ENCODE measurements at places on chromosomes 1 and 21.
A peak's percentile ranks its signal among the peaks of the same experiment; 100 is the strongest.

- DNase-seq = no peak
Measured at GRCh38 chr1:228393268-228393701, 13.3 kb downstream of the TRIM11 start.

- DNase-seq = no peak
Measured at GRCh38 chr1:182783068-182783467, 6.5 kb upstream of the NPL start.

- DNase-seq = no peak
Measured at GRCh38 chr1:83909687-83910086, 89.2 kb downstream of the TTLL7 start.

DNA sequence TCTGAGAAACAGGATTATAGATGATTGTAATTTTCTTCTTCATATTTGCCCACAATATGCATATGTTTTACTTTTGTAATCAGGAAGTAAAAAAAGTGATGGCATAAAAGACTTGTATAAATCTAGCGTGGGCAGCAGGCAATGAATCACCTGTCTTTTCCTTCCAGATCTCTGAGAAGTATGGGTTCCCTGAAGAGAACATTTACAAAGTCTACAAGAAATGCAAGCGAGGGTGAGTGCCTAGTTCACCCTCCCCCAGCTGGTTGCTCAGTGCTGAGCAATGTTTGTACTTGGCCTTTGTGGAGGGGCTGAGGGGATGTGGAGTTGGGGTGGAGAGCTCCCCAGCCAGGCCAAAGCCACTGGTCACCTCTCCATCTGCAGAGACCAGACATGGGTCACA lies 30.7 kb downstream of the GRHL3 start:
- no peak for DNase-seq

DNA sequence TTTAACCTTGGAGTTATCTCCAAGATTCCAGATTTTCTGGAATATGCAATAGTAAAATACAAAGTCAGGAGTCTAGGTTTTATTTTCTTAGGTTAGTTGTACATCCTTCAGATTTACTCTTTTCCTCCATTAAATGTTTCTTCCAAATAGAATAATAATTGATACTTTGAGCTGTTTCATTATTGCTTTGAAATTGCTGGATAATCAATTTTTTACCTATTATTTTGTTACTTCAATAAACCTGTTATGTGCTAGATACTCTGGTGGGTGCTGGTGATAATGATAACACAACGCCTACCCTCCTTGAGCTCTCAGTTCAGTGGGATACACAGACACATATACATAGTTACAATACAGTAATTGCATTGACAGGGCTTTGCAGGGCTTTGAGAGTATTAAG lies 79.4 kb downstream of the GPR161 start:
- DNase-seq = no peak

- no peak for DNase-seq
Measured at GRCh38 chr1:229984310-229984991, 82.6 kb upstream of the GALNT2 start.

GRCh38 chr21:38626306-38626705 lies 128.0 kb upstream of the ERG start:
- DNase-seq = no peak

DNA sequence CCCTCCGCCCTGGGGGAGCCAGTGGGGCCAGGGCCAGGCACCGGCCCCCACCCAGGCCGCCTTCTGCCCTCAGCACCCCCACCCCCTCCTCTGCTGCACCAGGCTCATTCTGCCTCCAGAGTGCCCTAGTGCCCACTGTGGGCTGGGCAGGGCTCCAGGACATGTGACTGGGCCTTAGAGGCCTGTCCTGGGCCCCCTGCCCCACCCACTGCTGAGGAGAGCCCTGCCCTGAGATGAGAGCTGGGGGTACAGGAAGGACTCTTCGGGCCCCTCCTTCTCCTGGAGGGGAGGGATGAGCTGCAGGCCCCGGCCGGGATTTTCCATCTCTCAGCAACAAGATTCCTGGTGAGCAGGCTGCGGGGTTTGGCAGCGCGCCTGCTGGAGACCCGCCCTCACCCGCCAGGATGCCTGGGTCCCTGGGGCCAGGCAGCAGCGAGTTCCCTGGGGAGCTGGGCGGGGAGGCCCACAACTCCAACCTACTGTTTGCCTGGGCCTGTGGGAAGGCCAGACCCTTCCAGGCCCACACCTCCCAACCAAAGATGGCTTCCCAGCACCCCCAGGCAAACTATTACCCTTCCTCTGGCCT lies 14.0 kb downstream of the AHDC1 start:
- peak; percentile 17 for DNase-seq

All from anterior cingulate cortex (tissue), 58 donors.